Activated T-helper 2 cell treated with anti-CD3 and anti-CD28 coated beads, Interferon-gamma antibody, Interleukin-2, Interleukin-4, amounts not matched to agents 10 μg/mL and 5 μg/mL and 100 μg/mL, durations not matched to agents 14 hours and 24 hours and 36 hours (primary cell): ENCODE measurements at places on chromosomes 4 and X. TPM values are rescaled to one million over a fixed set of nuclear protein-coding genes. Genes with fewer than 3 reads are reported as not detected.

GRCh38 chr4:71151054-71151453, 157.6 kb downstream of the DCK start:
- H3K27ac ChIP-seq: no peak overlapping the region
- no peaks in the 10 kb centered on the region for H3K4me1 ChIP-seq
- no peak for DNase-seq

GRCh38 chrX:12548746-12549145, 242.5 kb upstream of the PRPS2 start:
- no peaks in the 10 kb centered on the region for H3K27me3 ChIP-seq
- no peaks in the 10 kb centered on the region for H3K36me3 ChIP-seq
- DNase-seq: no peak
- H3K4me1 ChIP-seq: no peaks in the 10 kb centered on the region
- H3K27ac ChIP-seq: no peak overlapping the region

- H3K4me1 ChIP-seq: no peaks in the 10 kb centered on the region
- H3K27ac ChIP-seq: no peak overlapping the region
- no peak overlapping the region for H3K4me3 ChIP-seq
- H3K27me3 ChIP-seq: peaks cover 12% of the 10 kb centered on the region
Measured at GRCh38 chr4:56198265-56198664, 189.0 kb downstream of the AASDH start.

DNA sequence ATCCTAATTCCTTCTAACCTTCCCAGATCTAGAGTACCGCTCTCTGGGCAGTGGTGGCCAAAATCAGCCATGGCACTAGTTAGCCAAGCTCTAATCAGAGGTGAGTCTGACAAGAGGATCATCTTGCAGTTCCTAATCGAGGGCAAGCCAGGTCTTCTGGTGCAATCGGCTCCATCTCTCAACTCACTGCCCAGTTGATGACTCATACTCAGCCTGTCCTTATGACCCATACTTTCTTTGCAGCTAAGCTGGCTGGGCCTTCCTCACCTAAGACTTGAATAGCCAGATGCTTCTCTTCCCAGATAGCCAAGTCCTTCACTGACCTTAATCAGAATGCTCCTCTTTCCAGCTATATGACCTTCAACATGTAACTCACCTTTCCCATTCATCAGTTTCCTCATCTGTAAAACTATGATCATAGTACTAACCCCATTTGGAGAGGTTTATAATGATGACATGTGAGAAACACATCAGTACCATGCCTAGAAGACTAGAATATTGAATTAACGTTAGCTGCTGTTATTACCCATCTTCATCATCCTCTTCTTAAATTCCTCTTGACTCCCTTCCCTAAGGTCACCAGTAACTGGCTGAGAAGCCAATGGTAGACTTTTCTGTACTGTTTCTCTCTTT, 57.1 kb downstream of the RELL1 start:
- peaks cover 53% of the 10 kb centered on the region for H3K36me3 ChIP-seq
- H3K27me3 ChIP-seq: no peaks in the 10 kb centered on the region
- DNase-seq: no peak
- no peak overlapping the region for H3K4me3 ChIP-seq

DNA sequence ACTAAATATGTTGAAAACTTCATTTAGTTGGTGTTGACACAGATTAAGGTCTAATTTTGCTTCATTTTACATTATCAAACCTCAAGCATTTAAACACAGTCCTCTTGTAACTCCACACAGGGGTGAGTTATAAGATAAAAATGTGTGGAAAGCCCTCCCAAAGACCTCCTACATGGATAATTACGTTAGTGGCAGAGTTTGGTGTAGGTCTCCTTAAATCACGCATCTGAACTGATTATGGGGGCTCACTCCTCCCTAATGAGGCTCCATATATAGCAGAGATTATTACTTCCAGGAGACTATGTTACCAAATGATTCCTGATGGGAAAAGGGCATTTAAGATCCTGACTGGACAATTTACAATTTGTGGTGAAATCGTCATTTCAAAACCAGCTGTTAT, 32.2 kb upstream of the VCX3B start:
- no peak for DNase-seq
- H3K36me3 ChIP-seq: no peaks in the 10 kb centered on the region
- no peaks in the 10 kb centered on the region for H3K4me1 ChIP-seq
- H3K27ac ChIP-seq: no peak overlapping the region

DNA sequence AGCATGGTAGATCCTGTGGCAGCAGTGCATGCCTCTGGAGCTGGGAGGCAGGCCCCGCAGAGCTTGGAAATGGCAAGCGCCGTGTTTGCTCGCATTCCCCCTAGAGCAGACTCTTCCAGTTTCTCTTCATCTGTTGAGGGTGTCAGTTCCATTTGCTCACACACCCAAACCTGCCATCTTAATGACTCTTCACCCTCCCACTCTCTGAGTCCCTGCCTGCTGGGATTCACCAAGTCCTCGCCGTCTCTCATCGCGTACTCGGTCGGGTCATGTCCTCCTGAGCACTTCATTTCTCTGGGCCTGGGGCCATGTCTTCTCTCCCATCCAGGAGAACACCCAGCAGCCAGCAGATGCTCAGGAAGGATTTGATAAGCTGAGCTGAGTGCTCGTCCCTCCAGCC, 16.9 kb downstream of the ZBTB49 start:
- no peak for DNase-seq
- peaks cover 25% of the 10 kb centered on the region for H3K36me3 ChIP-seq
- H3K4me1 ChIP-seq: no peaks in the 10 kb centered on the region
- no peak overlapping the region for H3K27ac ChIP-seq
- no peaks in the 10 kb centered on the region for H3K27me3 ChIP-seq

GRCh38 chr4:146462251-146462650, 59.5 kb downstream of the SLC10A7 start:
- no peaks in the 10 kb centered on the region for H3K27me3 ChIP-seq
- peaks cover 35% of the 10 kb centered on the region for H3K4me1 ChIP-seq
- no peak for DNase-seq
- no peak overlapping the region for H3K4me3 ChIP-seq
- no peak overlapping the region for H3K27ac ChIP-seq
- H3K36me3 ChIP-seq: peaks cover 15% of the 10 kb centered on the region

Gene SLC26A1
- total RNA-seq: 0.23 TPM in 1 of 2 replicates, not detected in the other
